ENCODE measurements at places on chromosomes 4 and X. TPM values are rescaled to one million over a fixed set of nuclear protein-coding genes. Genes with fewer than 3 reads are reported as not detected.

- no peak for DNase-seq
Measured at GRCh38 chr4:11730545-11730944, 301.9 kb upstream of the HS3ST1 start.

DNA sequence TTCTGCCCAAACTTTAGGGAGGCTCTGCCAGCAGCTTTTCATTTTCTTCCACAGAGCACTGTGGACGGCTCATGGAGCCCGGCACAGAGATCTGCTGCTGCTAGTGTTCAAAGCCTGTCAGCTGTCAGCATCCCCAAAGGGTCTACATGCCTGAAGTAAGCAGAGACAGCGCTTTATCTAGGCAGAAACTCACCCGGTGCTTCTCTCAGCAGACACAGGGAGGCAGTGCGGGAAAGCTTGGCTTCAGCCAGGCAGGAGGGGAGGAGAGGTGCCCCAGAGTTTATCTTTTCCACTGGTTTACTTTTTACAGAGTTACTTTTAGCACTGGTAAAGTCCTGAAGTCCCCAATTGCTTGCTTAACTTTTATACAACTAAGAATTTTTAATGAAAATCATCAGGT is 339.3 kb downstream of the NKX6-1 start:
- no peak for DNase-seq

The GLRA3 gene
- not detected for total RNA-seq

DNA sequence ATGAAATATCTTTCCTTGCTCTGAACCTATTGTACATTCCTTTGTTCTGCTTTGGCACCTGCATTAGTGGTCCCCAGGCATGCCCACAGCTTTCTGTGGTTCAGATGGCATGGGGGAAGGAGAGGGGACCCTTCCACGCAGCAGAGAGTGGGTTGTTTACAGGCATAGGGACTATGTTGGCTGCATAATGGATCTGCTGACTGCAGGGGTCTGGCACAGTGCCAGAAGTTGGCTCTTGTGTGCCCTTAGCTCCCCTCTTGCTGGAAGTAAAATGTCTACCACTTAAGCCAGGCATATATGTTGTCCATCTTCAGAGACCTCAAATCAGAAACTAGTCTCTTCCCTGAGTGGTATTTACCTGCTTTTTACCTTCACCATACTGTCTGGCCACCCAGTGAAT is 651.9 kb upstream of the PCDH7 start:
- DNase-seq: no peak

- DNase-seq: peak; percentile 12
Measured at GRCh38 chrX:55450259-55450658, 1.7 kb upstream of the MAGEH1 start.

- DNase-seq: no peak
Measured at GRCh38 chr4:151934766-151935165, 174.0 kb upstream of the GATB start.

- DNase-seq: no peak
Measured at GRCh38 chrX:49934729-49935128, 12.3 kb downstream of the CLCN5 start.

DNA sequence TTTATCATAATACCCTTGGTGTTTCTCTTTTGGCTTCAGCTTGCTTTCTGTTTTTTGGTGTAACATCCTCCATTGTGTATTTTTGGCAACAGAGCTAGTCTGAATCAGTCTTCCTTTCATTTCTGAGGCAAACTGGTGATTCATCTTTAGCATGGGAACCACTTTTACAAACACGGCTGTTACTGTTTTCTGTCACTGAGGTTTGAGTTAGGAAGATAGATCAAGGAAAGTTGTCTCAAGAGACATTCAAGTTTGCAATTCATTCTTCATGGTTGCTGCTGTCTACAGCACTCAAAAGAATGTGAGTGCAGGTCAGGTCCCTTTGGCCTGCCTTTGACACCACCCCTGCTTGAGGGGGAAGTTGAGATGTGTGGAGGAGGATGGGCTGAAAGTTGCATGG is 36.3 kb downstream of the IL21 start:
- peak; percentile 82 for DNase-seq

GRCh38 chrX:70485466-70485865 is 40.8 kb downstream of the DLG3 start:
- no peak for DNase-seq

The USP17L19 gene
- total RNA-seq: not detected

GRCh38 chr4:88320780-88321373 is 36.5 kb upstream of the PPM1K start:
- DNase-seq: no peak

- DNase-seq: no peak
Measured at GRCh38 chr4:37503261-37503660, 182.9 kb downstream of the RELL1 start.

The OGT gene
- total RNA-seq: 65.0 TPM

Data from IMR-90 (cell line).